Myocyte (in vitro differentiated cells): ENCODE measurements at places on chromosomes 2 and 18.
A peak's percentile ranks its signal among the peaks of the same experiment; 100 is the strongest.

DNA sequence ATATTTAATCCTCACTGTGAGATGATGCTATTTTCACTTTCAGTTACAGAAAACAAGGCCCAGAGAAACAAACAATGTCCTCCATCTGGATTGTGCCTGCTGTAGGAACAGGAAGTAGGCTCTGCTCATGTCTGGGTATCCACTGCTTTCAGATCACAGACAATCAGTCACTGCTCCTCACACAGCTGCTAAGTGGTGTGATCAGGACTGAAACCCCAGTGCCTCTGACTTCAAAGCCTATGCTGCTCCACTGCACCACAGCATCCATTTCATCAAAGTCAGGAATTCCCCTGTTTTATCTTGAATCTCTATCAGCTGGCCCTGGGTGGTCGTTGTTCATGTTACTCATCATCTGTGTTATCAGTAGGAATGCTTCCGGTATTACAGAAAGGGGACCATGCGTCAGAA, 303.8 kb upstream of the TRIB2 start:
- peak; percentile 18 for DNase-seq

DNA sequence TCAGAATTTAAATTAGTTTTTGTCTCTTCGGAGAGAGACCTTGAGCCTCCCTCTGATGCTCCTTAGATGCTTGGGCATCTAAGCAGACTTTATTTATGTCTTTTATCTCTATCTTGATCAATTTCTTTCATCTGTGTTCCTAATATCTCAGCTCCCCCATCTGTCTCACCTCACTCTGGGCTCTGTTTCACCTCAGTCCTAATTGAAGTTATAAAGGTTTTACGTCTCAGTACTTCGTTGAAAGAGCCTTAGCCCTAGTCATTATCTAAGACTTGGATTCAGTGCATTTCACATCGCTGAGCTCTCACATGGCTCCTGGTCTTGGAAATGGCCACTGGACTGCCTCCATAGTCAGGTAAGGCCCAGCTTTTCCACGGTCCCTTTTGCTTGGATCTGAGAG, 13.8 kb upstream of the CTLA4 start:
- no peak for DNase-seq

DNA sequence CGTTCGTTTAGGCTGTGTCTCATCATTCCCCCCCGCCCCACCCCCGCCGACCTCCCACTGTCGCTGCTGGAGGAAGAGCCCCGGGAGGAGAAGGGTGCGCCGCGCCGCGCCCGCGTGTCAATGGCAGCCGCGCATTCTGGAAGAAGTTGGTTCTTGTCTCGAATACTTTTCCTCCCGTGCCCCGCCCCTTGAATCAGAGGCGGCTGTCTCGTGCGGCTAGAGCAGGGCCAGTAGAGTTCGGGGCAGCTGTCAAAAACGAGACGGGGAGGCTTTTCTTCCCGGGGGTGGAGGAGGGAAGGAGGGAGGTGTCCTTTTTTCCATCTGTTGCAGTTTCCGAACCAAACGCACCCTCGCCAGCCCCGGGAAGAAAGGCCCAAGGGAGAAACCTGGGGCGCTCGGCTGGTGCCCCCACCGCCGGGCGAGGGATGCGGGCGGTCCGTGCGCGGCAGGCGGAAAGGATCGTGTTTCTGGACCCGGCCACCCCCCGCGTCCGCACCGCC, 410 bp upstream of the TGIF1 start:
- peak; percentile 97 for DNase-seq

GRCh38 chr2:127649684-127650040, 3.7 kb downstream of the GPR17 start:
- peak; percentile 88 for DNase-seq

DNA sequence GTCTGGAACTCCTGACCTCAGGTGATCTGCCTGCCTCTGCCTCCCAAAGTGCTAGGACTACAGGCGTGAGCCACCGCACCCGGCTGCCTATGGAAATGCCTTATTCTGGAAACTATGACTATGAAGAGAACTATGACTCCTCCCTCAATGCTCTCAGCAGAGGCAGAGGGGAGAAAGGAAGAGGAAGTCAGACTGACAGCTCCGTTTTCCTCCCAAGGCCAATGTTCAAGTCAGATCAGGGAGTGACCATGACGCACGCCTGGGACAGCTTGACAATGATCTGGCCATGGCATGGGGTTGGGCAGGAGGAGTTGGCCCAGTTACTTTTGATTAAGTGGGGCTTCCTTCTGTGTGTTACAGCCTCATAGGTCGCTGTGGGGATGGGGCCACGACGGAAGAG, 44.3 kb upstream of the MRPL33 start:
- no peak for DNase-seq

GRCh38 chr2:108927936-108928659, 60.9 kb downstream of the EDAR start:
- peak; percentile 62 for DNase-seq

GRCh38 chr18:24972577-24972976, 379.4 kb downstream of the ZNF521 start:
- DNase-seq, result no peak

GRCh38 chr18:217532-218336, 50.1 kb downstream of the THOC1 start:
- peak; percentile 10 for DNase-seq

DNA sequence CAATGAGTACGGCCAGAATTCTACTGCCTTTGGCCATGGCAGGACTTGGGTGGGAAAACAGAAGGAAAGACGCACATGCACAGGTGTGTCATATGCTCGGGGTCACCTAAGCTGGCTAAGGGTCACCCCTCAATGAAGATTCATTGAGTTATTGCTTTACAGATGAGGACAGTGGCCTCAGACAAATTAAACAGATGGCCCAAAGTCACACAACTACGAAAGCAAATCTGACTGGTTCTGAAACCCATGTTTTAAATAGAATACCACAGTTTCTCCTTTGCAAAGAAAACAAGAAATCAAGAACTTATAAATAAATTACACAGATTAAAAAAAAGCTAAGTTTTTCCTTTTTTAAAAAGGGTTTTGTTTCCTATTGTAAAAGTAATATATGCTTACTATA, 70.5 kb downstream of the ID2 start:
- DNase-seq, result no peak

GRCh38 chr2:32632089-32632488, 4.2 kb downstream of the TTC27 start:
- no peak for DNase-seq

DNA sequence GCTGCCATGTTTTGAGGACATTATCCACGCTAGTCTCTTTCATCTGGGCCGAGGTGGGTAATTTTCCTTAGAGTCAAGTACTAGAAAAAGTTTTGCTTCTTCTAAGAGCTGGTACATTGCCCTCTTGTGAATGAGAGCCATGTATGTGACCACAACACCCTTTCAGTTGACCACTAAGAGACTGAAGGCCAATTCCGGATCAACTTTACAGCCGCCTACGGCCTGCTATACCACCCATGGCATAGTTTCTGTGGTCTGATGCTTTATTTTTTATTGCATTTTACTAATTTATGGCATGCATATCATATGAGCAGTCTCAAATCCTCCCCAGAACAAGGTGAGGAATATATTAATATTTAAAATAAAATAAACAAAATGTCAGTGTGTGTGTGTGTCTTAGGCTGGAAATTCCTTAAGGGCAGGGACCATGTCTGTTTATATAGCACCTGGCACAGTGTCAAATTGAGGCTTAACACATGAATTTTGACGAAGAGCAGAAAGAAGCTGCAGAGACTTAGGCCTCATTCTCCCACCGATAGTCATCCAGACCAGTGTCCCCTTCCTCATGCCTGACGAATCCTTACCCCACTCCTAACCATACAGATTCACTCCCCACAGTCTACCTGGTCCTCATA, 35.4 kb downstream of the PSD4 start:
- DNase-seq, result no peak

- peak; percentile 70 for DNase-seq
Measured at GRCh38 chr2:234111523-234111922, 61.0 kb downstream of the SPP2 start.

DNA sequence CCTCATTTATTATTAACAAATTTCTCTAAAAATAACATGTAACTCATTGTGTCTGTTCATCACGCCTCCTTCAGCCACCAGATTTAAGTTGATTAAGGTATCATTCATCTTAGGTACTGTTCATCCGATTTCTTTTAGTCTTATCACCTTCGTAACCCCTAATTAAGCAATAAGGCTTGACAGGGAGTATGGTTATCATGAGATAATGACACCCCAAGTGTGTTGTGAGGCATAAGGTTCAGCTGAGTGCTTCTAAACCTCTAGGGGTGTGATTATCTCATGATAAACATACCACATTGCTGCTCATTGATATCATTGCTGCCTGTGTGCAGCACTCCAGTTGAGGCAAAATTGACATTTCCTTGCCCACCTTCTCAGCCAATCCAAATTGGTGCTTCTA, 158.9 kb upstream of the BOD1L2 start:
- no peak for DNase-seq

DNA sequence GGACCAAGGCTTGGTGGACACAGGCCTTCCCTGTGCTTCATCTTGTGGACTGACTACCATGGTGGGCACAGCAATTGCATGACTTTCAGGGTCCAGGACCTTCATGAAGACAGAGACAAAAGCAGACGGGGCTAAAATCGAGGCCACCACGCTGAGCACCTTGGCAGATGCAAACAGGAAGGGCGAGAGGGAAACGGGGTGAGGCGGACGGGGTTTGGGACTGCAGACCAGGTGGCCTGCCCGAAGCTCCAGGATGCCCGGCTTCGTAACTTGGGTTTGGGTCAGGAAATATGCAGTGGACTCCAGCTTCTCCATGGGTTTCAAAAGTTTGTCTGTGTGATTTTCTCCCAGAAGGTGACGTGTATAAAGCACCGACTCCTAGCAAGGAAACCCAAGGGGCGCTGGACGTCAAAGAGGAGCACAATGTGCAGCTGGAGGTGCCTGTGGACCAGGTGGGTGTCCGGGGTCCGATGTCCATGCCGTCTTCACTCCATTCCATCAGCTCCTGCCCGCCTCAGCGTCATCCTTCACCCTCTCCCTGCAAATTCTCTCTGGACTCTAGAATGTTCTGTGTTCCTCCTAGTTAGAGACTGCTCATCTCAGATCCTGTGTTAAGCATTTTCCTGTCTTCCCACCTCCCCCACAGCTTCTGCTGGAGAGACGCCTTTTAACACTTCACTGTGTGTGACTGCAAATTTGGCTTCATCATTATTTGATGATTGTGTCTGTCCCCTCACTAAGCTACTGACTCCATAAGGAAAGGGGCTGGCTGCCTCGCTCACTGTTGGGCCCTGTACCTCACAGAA, 65.8 kb downstream of the DCDC2C start:
- DNase-seq, result no peak

GRCh38 chr2:215828528-215829184, 184.7 kb downstream of the MREG start:
- DNase-seq, result peak; percentile 41

DNA sequence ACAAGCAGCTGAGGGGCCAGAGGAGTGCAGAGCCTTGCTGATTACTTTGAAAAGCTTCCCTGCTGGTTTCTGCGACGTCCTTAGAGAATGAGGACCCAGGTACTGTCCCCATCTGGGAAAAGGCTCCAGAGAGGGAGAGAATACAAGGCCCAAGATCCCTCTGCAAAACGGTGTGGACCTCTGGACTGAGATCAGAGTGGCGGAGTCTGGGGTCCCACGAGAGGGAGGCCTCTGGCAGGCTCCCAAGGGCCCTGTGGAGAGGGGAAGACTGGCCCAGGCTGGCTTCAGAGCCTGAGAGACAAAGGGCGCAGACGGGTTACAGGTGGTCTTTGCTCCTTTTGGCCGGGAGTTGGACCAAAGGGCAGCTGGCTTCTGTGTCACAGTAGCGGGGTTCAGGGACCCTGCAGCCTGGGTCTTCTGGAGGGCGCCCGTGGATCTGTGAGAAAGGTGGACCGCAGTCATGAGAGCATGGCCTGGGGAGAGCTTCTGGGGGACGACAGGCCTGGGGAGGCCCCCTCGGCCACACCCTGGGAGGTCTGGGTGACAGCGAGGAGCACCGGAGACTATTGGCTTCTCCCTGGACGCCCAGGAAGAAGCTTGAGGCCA, 805 bp downstream of the SNORC start:
- DNase-seq, result no peak

GRCh38 chr2:216183462-216183861, 74.3 kb downstream of the XRCC5 start:
- DNase-seq, result no peak

GRCh38 chr2:239600650-239601049, 199.8 kb upstream of the HDAC4 start:
- no peak for DNase-seq

- no peak for DNase-seq
Measured at GRCh38 chr2:100934504-100935371, 67.4 kb upstream of the RPL31 start.

DNA sequence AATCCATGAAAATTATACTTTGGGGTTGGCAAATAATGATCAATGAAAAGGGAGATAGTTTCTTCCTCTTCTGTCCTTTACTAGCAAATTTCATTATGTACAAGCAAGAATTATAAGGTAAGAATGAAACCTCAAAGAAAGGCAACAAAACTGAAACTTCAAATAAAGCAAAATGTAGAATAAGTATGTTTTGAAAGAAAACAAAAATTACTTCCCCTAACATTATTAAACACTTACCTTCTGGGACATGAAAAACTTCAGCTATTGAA, 29.4 kb downstream of the THADA start:
- DNase-seq, result no peak

DNA sequence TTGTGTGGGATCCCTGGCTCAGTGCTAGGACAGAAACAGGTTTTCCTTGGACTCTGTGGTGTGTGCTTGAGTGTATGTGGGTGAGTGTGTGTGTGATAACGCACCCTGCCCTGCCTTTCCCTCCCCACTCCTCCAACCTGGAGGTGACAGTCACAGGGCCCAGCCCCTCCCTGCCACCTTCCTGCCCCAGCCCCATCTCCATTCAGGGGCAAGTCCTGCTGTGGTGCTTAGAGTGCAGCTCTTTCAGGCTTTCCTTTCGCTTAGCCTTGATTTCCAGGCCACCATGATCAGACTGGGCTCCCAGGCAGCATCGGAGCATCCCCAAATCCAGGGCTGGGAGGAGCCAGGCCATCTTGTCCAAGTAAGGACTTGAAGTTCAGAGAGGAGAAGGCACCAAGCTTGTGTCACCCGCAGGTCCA, 185.2 kb downstream of the ZFP36L2 start:
- no peak for DNase-seq

- peak; percentile 73 for DNase-seq
Measured at GRCh38 chr2:73105511-73105971, 7.2 kb downstream of the RAB11FIP5 start.

GRCh38 chr2:103276869-103277268, 515.0 kb downstream of the TMEM182 start:
- no peak for DNase-seq

DNA sequence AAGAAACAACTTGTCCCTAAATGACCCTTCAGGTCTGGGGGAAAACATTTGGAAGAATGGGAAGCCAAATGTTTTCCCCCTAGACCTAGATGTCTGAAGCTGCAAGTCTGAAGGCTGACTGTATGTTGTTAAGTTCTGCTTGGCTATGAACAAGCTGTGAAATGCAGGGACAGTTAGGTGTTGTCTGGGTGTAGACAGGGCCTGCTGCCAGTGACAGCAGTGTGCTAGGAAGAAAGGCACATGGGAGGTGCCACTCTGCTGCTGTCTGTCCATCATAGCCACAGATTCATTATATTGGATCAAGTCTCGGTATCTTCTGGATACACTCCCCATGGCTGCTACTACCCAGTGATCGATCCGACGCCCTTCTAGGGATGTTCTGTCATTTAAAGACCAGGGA, 265.9 kb upstream of the PXDN start:
- DNase-seq, result no peak

GRCh38 chr2:191629976-191630712, 47.8 kb upstream of the NABP1 start:
- no peak for DNase-seq

- DNase-seq, result peak; percentile 87
Measured at GRCh38 chr2:120312860-120313694, 32.9 kb upstream of the INHBB start.

- no peak for DNase-seq
Measured at GRCh38 chr2:115484486-115484885, 1042.0 kb downstream of the DPP10 start.
